ENCODE measurements at places on chromosomes 4 and X.

DNA sequence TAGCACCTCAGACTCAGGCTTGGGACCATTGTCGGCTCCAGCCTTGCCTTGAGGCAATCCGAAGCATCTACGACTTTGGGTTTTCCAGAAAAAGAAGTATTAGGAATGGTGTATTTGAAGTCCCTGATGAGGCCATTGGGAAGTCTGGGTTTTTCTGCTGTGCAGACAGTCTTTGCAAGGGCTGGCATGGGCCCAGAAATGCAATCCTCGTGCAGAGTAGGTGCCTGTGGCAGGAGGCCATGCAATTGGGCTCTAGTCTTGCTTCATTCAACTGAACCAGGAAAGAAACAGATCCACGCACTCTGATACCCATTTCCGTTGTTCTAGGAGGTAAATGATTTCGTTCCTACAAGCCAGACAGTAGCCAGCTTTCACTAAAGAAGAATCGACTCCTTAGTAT, 12.4 kb downstream of the ZFP92 start:
- DNase-seq, result no peak

DNA sequence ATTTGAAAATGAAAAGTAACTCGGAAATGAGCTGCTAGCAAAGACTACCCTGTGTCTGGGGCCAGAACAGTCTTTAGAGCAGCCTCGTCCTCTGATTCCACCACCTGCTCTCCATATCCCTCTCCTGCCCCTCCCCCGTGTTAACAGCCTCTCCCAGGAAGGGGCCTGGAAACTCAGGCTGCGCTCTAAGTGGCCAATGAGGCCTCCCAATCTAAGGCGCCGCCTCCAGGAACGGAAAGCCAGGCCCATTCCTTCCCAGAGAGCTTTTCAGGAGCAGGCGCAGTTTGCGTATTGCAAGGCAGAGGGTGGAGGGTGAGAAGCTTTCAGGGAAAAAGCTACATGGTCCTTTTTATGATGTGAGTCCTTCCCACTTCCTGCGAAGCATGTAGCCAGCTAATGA, 31.2 kb downstream of the RS1 start:
- DNase-seq, result peak; percentile 80

DNA sequence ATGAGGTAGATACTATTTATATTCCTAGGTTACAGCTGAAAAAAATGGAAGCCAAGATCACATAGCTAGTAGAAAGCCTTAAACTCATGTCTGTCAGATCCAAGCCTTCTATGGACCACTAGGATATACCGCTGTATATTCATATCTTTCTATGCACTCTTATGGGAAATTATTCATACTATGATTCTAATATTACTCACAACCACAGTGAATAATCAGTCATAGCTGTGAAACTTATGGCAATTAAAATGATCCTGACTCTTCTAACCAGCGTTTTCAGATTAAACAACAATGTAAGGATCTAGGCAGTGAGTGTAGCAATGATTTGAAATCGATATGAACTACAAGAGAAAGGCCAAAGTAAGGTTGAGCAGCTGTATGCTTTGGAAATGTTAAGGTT, 111.0 kb downstream of the RASGEF1B start:
- no peak for DNase-seq

DNA sequence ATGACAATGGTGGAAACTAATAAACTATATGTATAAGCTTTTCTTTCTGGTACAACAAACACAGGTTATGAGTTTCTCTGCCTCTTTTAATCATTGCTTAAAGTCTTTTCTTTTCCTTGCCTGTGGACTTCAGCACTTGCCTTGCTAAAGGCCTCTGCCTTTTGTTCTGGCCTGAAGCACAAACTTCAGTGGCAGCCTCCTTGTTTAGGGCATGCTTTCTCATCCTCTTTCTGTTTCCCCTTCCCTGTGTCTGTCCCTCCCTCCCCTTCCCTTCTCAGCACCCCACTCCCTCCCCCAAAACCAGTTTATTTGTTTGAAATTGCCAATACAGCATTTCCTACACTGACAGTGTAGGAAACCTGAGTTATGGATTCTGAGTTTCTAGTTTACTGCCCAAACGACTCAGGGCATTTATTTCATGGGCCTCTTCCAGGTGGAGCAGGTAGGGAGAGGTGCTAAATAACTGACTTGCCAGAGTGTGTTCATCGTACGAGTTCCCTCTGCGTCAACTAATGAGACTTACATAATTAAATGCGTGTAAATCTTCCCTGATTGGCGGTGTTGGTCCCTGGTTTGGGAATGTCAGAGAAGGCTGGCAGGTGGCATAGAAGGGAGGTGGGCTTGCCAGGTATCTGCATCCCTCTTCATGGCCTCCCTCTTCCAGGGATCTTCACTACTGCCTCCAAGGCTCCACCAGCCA, 311.0 kb downstream of the FBXW7 start:
- DNase-seq, result no peak

- peak; percentile 69 for DNase-seq
Observed at GRCh38 chr4:156303708-156304107, 350.0 kb upstream of the CTSO start.

GRCh38 chr4:107379054-107379869, 340.8 kb downstream of the PAPSS1 start:
- no peak for DNase-seq
